Substantia nigra (tissue), 51 donors: ENCODE measurements at places on chromosomes 11 and 22.

DNA sequence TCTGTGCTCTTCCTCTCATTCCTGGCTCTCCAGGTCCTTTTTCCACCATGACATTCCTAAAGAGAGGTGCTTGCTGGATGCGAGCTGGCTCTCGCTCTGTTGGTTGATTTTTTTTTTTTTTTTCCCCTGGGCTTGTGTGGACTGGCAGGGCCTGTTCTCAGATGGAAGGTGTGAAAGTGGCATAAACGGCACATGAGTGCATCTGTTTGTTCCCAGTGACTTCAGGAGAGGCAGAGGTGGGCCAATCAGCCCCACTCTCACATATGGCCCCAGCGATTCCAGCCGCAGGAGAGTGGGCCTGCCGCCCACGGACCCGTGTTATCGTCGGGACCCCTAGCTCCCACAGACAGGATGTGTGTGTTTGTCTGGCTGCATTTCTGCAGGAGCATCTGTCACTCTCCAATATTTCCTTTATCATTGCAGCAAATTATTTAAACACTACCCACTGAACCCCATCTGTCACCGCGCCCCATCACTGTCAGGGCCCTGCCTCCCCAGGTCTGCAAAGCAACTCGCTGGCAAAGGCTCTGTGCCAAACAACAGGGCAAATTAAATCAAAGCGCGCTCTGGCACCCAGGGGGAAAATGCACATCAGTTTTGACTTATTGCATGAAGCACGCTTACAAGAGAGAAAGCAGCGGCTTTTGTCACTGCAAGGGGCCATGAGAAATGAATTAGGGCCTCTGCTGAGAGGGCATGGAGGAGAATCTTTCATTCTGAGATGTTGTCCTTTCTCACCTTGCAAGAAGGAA lies 886.3 kb downstream of the NTM start:
- no peak for DNase-seq

DNA sequence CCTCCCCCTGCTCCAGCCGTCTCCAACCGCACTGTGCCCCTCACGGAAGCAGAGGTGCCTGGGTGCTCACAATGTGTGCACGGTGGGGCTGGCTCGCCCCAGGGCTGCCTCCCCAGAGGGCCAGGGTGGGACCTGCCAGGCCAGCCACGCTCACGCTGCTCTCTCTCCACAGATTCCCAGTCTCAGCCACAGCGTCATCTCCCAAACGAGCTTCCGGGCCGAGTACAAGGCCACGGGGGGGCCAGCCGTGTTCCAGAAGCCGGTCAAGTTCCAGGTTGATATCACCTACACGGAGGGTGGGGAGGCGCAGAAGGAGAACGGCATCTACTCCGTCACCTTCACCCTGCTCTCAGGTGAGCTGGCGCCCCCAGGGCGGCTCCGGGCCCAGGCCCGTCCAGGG lies 30.4 kb downstream of the MOB2 start:
- no peak for DNase-seq

DNA sequence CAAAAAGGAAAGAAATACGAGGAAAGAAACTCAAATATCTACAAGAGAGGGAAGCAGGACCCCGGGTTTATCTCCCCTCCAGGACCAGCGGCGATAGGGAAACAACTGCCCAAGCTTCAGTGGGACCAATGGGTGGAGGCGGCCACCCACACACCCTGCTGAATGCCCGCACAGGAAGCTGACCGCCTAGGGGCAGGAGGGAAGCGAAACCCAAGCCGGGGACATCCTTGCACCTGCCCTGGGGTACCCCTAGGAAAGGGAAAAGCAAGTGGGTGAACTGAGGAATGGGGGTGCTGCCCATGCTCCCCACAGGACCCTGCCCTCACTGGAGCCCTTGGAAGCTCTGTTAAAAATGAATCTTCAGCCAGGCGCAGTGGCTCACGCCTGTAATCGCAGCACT lies 27.6 kb upstream of the HMOX1 start:
- DNase-seq = peak; percentile 7

DNA sequence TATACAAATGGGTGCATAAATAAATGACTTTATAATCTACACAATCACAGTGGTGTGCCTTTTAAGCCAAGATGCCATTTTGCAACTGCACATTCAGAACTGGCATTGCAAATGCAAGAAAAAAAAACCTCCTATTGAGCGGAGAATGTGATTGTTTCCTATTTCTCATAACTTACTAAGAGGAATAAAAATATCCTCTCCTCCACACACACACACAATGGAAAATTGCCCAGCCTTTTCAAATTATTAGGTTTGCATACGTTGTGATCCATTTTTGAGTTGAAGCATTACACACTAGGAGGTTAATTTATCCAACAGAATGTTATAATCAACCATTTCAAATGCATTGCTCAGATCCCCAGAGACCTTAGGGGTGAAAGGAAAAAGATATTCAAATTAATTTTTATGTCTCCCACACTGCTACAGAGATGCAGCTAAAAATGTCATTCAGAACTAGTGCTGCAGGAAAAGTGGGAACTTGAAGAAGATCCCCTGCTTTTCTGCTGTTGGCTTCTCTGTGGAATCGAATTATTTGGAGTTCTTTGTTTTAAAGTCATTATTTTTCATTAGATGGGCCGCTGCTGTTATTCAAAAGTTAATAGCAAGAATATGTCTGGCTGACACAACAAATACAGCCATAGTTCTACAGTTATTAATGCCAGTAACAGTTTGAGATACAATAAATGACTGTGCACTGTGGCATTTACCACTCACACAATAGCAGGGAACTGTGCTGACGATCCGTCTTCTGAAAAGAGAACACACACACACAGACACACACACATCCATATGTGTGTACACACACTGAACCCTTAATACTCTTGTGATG lies 299.9 kb upstream of the ANO5 start:
- DNase-seq = no peak

DNA sequence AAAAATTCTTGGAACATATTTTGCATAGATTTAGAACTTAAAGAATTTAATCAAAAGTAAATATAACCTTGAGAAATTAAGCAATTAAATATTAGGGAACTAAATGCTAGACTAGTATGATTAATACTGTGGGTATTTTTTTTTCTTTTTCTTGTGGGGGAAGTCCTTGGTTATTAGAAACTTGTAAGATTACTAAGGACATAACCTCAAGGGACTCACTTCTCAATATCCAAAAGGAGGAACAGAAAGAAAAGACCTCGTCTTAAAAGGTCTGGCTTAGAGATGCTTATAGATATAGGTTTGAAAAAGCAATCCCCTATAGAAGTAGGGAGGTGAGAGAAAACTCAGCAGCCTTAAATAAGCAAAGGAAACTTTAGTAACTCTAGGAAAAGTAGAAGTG lies 368.5 kb downstream of the INSC start:
- no peak for DNase-seq

- DNase-seq = no peak
Measured at GRCh38 chr11:78995171-78995570, 420.5 kb upstream of the NARS2 start.

GRCh38 chr11:16421826-16422225 lies 65.5 kb upstream of the SOX6 start:
- no peak for DNase-seq

DNA sequence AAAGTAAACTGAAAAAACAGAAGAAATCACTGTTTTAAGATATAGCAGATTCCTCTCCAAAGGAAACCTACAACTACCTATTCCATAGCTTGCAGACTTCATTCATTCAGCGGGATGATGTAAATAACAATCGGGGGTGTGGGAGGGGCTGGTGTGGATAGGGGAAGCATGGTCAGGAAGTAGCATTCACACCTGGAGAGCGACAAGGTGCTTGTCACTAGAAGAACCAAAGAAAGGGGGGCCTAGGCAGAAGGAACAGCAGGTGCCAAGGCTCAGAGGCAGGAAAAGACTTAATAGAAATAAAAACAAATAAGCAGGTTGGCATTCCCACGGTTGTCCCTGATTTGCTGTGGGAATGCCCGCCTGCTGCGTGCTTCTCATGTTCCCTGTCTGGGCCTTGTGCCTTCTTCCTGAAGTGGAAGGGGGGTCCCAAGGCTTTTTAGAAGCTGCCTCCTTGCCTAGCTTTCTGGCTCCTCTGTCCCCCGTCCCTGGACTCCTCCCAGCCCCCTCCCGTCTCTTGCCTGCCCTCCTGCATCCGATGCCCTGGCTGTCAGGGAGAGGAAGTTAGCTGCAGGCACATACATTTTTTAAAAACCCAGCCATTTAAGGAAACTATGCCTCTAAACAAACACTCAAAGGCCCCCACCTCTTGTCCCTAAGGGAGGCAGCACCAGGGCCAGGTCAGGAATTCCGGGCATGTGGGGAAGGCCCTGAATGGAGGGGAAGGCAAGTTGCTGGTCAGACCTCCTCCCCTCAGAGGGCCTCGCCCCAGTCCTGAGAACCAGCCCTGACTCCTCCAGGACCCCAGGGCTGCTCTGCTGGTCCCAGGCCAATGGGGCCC lies 54.7 kb upstream of the PRDM11 start:
- no peak for DNase-seq
